Caco-2 (cell line): ENCODE measurements at places on chromosomes 2 and 18. TPM values are rescaled to one million over a fixed set of nuclear protein-coding genes. Genes with fewer than 3 reads are reported as not detected.

Gene THADA
- 33.8 and 35.3 TPM in 2 replicates for total RNA-seq

Gene ZNF514
- total RNA-seq, result 20.0 and 21.9 TPM in 2 replicates

Gene TBC1D8
- 29.3 and 29.5 TPM in 2 replicates for total RNA-seq

Gene TTC31
- 31.3 and 32.4 TPM in 2 replicates for total RNA-seq

Gene HNMT
- 42.8 and 44.6 TPM in 2 replicates for total RNA-seq

Gene DOK6
- not detected in 2 replicates for total RNA-seq

Gene ABHD1
- total RNA-seq, result 0.18 and 0.23 TPM in 2 replicates

Gene IL36G
- not detected in 2 replicates for total RNA-seq

Gene ZDBF2
- total RNA-seq, result 6.5 and 7.4 TPM in 2 replicates

Gene RNF152
- 2.1 and 2.4 TPM in 2 replicates for total RNA-seq

Gene RALB
- 56.5 and 59.4 TPM in 2 replicates for total RNA-seq

Gene ERCC3
- 50.5 and 52.5 TPM in 2 replicates for total RNA-seq

Gene LDLRAD4
- 1.2 and 1.5 TPM in 2 replicates for total RNA-seq

Gene DLX2
- 0.79 and 0.82 TPM in 2 replicates for total RNA-seq

Gene SIX3
- not detected in 2 replicates for total RNA-seq

Gene CCDC68
- total RNA-seq, result 6.9 and 7.6 TPM in 2 replicates

Gene GCG
- total RNA-seq, result not detected in 2 replicates

Gene UPP2
- total RNA-seq, result not detected in 2 replicates

Gene INHA
- total RNA-seq, result 1.5 TPM in 2 replicates

Gene ERLEC1
- total RNA-seq, result 39.7 and 40.4 TPM in 2 replicates

Gene LOXHD1
- total RNA-seq, result not detected in 2 replicates

Gene TCF7L1
- 27.7 and 29.0 TPM in 2 replicates for total RNA-seq

Gene USP40
- total RNA-seq, result 27.4 and 27.8 TPM in 2 replicates

Gene TMEFF2
- not detected in 2 replicates for total RNA-seq

Gene EML6
- 5.2 and 9.7 TPM in 2 replicates for total RNA-seq

Gene COL3A1
- total RNA-seq, result 25.4 and 29.2 TPM in 2 replicates

Gene SP5
- total RNA-seq, result 149 and 161 TPM in 2 replicates

Gene ARHGEF33
- total RNA-seq, result 0.26 TPM in 1 of 2 replicates, not detected in the other

Gene SCYGR4
- not detected in 2 replicates for total RNA-seq

Gene TXNDC2
- total RNA-seq, result not detected in 2 replicates

Gene CFC1
- total RNA-seq, result not detected in 2 replicates

Gene ING5
- 28.6 and 32.2 TPM in 2 replicates for total RNA-seq

Gene ZNF385B
- total RNA-seq, result 0.77 and 0.95 TPM in 2 replicates

Gene CSRNP3
- total RNA-seq, result 1.2 and 1.3 TPM in 2 replicates

Gene LAMA1
- total RNA-seq, result 122 and 129 TPM in 2 replicates

Gene NOL4
- total RNA-seq, result not detected in 2 replicates

Gene DES
- 0.86 TPM in 1 of 2 replicates, not detected in the other for total RNA-seq

Gene APCDD1
- total RNA-seq, result 1.5 and 2.0 TPM in 2 replicates

Gene UGT1A9
- total RNA-seq, result 0.20 and 0.39 TPM in 2 replicates

Gene LCT
- 0.82 and 1.5 TPM in 2 replicates for total RNA-seq

Gene GPBAR1
- 0.29 and 0.44 TPM in 2 replicates for total RNA-seq

Gene NR4A2
- total RNA-seq, result 0.91 and 0.97 TPM in 2 replicates

Gene MYCN
- total RNA-seq, result 46.6 and 54.4 TPM in 2 replicates

Gene TTN
- total RNA-seq, result 9.3 and 11.0 TPM in 2 replicates

Gene VWA3B
- not detected in 2 replicates for total RNA-seq
